Stimulated activated CD8-positive, alpha-beta memory T cell treated with anti-CD3 and anti-CD28 coated beads, Interleukin-15, amount 100 ng/mL, for 48 hours (primary cell): ENCODE measurements at places on chromosomes 3 and 15.

GRCh38 chr3:122508135-122508914 is 6.4 kb downstream of the KPNA1 start:
- DNase-seq = no peak

GRCh38 chr15:92958105-92958504 is 58.0 kb downstream of the CHD2 start:
- peak; percentile 27 for DNase-seq

- DNase-seq = no peak
These were observed 25.3 kb downstream of the BFSP2 start for GRCh38 chr3:133424937-133425869.

GRCh38 chr3:127679534-127680145 is 6.9 kb downstream of the ABTB1 start:
- DNase-seq = no peak

- DNase-seq = no peak
These were observed 134.9 kb downstream of the GAP43 start for GRCh38 chr3:115758076-115758763.

DNA sequence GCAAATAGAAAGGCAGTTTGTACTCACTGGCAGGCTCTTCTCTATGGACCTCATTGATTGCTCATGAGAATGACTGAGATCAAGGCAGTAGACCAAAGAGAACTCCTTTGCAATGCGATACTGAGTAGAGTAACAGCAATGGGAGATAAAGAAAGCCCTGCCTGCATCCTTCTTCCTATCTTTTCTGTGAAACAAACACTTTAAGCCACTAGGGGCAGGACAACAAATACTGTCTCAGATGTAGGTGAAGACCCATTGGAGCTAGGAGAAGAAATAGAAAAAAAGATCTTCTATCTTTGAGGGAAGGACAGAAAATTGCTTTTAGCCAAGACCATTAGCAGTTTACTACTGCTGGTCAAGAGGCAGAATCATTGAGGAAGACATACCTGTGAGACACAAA is 117.6 kb upstream of the IGSF10 start:
- no peak for DNase-seq

DNA sequence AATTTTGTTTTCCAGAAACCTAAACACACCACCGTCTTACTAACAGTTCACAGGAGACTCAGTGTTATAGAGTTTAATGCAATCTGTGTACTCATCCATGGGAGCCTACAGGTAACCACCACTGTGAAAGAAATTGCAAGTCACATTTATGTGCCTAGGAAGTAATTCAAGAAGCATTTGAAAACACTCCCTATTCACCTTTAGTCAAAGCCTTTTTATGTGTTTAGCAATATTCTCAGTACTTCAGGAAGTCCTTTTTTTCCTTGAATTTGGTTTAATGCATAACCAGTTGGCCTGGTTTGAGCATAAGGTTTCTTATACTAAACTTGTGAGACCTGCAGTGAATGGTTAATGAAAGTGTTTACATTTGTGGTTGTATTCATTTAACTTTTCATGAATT is 346.1 kb downstream of the CHST2 start:
- DNase-seq = no peak

DNA sequence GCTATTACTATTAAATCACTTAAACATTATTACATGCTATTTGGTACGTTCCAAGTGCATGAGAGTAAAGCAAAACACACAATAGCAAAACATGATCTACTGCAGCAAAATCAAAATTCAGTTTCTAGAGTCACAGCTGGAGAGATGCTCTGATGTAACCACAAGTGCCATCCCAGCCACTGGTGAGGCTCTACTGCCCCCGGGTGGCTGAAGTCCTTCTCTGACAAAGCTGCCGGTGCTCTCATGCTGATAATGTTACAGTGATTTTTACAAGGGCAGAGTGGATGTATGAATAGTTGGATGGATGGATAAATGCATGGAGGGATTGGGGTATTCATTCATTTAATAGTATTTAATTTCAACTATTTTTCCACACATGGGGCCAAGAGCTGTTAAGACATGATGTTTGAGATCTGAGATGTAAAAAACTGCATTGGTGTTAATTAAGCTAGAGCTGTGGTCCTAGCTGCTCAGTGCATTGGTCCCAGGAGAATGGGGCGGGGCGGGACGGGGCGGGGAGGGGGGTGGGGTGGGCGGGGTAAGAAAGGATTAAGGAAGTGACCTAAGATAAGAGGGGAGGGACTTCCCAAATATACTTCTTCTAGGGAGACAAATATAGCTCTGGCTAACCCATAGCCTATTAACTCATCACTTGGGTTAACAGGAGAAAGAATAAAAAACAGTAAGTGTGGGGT is 5.3 kb upstream of the SPESP1 start:
- peak; percentile 43 for DNase-seq

DNA sequence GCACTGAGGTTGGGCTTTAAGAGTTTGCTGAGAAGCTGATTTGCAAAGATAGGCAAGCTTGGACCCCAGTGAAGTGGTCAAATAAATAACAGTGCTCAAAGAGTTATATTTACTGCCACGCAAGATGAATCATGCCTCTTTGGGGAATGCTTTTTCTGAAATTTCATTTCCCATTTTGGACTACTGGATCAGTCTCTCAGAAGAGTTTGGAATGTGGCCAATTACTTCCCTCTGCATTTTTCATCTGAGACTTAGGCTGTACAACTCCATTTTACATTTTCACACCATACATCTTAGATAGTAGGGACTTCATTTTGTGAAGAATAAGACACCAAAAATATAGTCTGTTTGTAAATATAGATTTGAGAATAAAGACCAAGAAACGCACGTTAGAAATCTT is 419.7 kb downstream of the FGF12 start:
- DNase-seq = no peak

DNA sequence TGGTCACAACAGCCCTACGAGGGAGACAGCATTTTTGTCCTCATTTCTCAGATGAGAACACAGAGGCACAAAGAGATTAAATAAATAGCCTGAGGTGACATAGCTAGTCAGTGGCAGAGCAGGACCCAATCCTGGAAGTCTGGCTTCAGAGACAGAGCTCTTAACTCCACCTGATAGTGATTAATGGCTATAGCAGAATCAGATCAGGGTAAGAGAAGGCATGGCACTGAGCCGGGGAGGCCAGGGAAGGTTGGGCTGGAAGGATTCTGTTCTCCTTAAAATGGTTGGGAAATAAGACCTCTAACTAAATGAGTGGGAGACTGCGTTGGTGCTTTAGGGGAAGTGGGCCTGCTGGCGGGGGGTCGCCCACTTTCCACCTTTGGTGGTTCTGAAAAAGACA is 104.5 kb downstream of the VGLL4 start:
- no peak for DNase-seq

DNA sequence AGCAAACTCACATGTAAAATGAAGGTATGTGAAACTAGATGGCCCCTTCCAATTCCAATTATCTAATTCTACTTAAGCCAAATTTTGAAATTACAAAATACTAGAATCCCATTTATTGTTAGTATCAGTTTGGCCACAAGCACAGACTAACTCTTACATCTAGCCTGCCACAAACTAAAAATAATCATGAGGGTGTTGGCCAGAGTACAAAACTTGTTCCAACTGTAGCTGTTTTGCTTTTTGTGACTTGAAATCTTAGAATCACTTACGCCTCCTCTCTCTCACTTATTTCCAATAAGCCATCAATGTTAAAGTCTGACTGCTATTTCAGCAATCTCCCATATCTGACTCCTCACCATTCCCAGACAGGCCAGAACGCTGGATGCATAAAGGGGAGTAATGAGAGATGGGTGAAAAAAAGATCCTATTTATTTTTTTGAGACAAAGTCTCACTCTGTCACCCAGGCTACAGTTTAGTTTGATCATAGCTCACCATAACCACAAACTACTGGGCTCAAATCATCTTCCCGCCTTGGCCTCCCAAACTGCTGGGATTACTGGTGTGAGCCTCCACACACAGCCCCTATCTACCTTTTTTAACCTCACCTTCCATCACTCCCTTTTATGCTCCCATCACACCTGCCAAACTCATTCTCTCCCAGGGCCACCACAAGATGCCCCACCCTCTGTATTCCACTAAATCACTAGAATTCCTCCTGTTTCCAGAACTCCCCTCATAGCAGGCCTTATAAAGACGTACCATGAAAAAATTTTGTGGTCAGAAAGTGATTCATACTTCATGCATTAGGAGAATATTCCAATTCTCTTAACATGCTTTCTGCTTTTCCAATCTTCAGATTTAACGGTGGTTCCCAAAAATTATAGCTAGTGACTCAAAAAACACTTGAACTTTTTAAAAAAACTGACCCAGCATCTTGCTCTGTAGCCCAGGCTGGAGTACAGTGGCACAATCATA is 36.5 kb downstream of the ATOSA start:
- no peak for DNase-seq

DNA sequence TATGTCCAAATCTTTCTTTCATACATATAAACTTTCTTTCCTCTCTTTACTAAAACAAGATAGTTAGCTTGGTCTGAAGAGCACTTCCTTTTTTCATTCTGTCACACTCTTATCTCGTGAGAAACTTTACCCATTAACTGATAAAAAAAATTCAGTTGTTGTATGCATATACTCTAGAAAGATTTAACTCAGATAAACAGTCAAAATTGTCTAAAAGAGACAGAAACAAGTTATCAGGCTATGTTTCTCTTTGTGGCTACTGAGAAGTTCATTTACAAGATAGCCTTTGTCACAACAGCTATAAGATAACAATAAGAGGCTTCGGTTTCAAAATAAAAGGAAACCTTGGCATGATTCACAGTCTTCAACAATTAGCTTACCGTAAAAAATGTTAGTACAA is 235.7 kb upstream of the ATP10A start:
- DNase-seq = no peak

DNA sequence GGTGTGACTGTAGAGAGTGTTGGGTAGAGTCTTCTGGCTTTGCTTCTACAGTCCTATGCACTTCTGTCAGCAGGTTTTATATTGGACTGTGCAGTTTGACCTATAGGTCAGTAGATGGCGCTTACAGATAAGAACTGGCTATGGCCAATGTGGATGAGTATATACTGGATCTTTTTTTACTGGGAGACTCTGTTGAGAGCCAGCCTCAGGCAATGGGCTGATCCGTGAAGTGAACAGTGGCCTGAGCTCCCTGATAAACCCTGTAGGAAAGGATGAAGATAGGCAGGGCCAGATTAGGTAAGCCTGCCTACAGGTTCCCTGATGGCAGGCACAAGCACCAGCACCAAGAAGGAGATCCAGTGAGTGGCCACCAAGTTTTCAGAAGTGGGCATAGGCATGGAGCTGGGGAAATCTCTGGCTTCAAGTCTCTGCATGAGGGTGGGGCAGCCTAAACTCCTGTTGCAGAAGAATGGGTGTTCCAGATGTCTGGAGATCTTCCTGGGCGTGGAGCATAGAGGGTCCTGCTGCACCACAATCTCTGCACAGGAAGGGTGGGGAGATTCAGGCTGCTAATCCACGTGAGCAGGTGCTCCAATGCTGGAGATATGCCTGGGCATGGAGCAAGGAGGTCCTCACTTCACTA is 326.0 kb upstream of the SGO1 start:
- no peak for DNase-seq
